HCT116 (cell line): ENCODE measurements at places on chromosomes 3 and 15. TPM values are rescaled to one million over a fixed set of nuclear protein-coding genes. Genes with fewer than 3 reads are reported as not detected.

The SPG11 gene
- 34.8 TPM for total RNA-seq

The LDHAL6B gene
- not detected for total RNA-seq

The RABL3 gene
- 23.8 TPM for total RNA-seq

The STAC gene
- total RNA-seq = not detected

The PTPN23 gene
- total RNA-seq = 56.5 TPM

The CSPG4 gene
- 18.1 TPM for total RNA-seq

The ZNF385D gene
- not detected for total RNA-seq

The NMNAT3 gene
- total RNA-seq = 5.7 TPM

The POLQ gene
- total RNA-seq = 12.3 TPM

The EIF4G1 gene
- 496 TPM for total RNA-seq

The RAP2B gene
- total RNA-seq = 24.2 TPM

The BOC gene
- total RNA-seq = 3.3 TPM

The SEMA6D gene
- total RNA-seq = 0.02 TPM

The TM4SF18 gene
- total RNA-seq = 0.34 TPM

The TNK2 gene
- 55.1 TPM for total RNA-seq

The BFSP2 gene
- total RNA-seq = not detected

The CYP1A2 gene
- not detected for total RNA-seq

The AP3B2 gene
- 0.07 TPM for total RNA-seq

The GRIP2 gene
- total RNA-seq = 0.34 TPM

The XCR1 gene
- total RNA-seq = not detected

The GPR149 gene
- total RNA-seq = not detected

The XYLB gene
- 14.0 TPM for total RNA-seq

The CCDC174 gene
- 15.6 TPM for total RNA-seq

The MORC1 gene
- total RNA-seq = not detected

The SAMD7 gene
- total RNA-seq = not detected

The HRH1 gene
- 7.0 TPM for total RNA-seq

The CD276 gene
- total RNA-seq = 75.4 TPM

The PCLAF gene
- total RNA-seq = 93.5 TPM

The FAM81A gene
- 6.6 TPM for total RNA-seq

The MYO5C gene
- 34.0 TPM for total RNA-seq

The SMCO1 gene
- not detected for total RNA-seq

The PLA2G4D gene
- total RNA-seq = 0.34 TPM

The TIMMDC1 gene
- total RNA-seq = 121 TPM

The MOBP gene
- total RNA-seq = not detected

The GNB4 gene
- total RNA-seq = 0.10 TPM

The BNC1 gene
- not detected for total RNA-seq

The KLHL6 gene
- 0.15 TPM for total RNA-seq

The REC114 gene
- total RNA-seq = not detected

The TMOD2 gene
- 5.7 TPM for total RNA-seq
